ENCODE measurements at places on chromosomes 4 and X.

DNA sequence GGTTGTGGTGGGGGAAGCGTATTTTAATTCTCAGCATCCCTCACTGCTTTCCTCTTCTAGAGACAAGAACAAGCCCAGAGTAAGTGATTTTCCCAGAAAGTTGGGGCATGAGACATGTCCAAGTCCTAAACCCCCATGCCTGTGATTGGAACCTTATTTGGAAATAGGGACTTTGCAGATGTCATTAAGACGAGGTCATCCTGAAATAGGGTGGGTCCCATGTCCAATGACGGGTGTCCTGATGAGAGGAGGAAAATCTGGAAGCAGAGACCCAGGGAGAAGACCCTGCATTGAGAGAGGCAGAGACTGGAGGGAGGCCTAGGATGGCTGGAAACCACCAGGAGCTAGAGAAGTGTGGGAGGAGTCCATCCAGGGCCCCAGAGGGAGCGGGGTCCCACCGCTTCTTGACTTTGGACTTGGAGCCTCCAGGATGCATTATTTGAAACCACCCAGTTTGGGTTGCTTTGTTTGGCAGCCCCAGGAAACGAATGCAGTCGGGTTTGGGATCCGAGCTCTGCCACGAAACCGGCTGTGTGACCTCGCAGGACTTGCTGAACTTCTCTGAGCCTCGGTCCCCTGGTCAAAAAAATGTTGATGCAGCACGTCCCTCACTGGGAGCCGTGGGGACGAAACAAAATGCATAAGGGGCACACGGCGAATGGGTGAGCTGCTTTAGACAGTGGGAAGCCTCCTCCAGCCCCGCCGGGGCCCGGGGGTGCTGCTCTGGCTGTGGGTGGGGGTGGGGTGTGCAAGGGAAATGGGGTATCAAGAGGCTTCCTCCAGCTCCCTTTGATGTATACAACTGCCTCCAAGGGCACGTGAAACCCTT, 113.9 kb downstream of the CPZ start:
- no peak for DNase-seq

GRCh38 chr4:121358473-121358872, 22.3 kb downstream of the QRFPR start:
- DNase-seq: peak; percentile 43

GRCh38 chrX:15158736-15159406, 111.0 kb downstream of the ASB9 start:
- DNase-seq: no peak

DNA sequence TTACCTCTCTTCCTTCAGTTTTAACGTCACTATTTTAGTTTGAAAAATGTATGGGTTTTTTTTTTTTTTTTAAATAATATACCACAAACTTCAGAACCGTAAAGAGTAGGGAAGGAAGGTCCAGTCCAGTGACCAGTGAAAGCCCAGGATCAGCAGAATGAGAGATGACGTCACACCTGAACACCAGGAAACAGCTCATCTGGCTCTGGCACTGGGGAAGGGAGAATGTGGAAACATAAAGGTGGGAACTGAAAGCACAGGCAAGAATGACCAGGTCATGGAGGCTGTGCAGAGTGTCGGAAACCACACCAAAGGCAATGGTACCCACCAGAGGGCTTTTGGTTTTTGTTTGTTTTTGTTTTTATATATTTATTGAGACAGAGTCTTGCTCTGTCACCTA, 141.2 kb downstream of the DHX15 start:
- no peak for DNase-seq

GRCh38 chr4:145351162-145351561, 130.5 kb upstream of the SMAD1 start:
- peak; percentile 16 for DNase-seq

GRCh38 chr4:8472158-8472688, 31.6 kb downstream of the TRMT44 start:
- no peak for DNase-seq

DNA sequence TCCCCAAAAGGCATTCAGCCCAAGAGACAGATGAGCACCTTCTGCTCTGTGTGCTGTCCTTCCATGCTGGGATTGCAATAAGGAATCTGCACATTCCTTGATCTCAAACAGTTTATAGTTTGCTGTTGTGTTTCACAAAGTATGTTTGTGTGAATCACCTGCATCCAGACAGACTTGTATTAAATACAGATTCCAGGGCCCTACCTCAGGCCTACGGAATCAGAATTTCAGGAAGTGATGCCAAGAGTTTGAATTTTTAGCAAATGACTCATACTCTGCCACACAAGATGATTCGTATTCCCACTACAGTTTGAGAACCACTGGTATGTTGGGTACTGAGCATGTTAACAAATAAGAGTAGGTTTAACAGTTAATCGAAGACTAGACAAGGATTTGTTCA, 7.0 kb downstream of the VAMP7 start:
- peak; percentile 83 for DNase-seq

Measured in AG10803 (cell line).